H9 (cell line): ENCODE measurements at places on chromosomes 13 and 19. TPM values are rescaled to one million over a fixed set of nuclear protein-coding genes. Genes with fewer than 3 reads are reported as not detected.

Gene TNFSF13B
- total RNA-seq, result 0.24 and 0.31 TPM in 2 replicates

Gene ZNF331
- total RNA-seq, result 50.6 and 57.2 TPM in 2 replicates

Gene ATG4D
- total RNA-seq, result 55.2 and 55.8 TPM in 2 replicates

GRCh38 chr19:55095260-55096060 is 19.8 kb downstream of the EPS8L1 start:
- peak; percentile 61 for DNase-seq

DNA sequence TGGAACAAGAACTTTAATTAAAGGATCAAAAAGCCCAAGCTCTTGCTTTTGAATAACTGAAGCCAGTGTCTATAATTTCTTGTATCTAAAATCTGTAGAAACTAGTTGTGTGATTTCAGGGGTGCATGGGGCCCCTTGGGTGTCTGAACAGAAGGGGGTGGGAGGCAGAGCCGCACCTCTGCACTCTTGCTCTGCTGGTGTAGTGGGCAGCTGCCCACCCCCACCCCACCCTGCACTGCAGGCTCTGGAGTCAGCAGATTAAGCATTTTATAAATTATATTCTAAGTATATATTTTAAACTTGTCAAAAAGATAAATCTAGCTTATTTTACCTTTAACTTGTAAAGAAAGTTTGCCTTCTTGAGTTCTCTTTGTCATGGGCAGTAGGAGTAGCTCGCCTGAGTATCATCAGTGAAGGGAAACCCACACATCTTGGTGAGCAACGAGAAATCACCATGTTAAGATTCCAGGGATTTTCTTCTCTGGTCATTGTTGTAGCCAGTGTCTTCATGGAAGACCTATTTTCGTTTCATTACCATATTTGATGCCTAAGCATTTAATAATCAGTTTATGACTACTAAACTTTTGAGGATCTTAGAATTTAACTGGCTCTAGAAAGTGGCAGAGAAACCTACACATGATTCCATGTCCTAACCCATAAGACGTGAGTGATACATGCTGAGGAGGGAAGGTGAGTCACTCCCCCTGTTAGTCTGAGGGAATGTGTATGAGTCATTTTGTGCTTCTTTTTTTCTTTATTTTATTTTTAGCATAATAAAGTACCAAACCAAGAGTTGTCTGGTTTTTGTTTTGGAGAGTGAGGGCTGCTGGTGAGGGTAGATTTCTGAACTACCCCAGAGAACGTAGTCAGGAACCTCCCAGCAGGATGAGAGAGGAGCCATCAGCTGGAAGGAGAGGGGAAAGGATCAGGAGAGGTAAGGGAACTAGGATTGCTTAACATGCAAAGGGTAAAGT is 7.7 kb downstream of the UBE2L5 start:
- DNase-seq, result no peak

DNA sequence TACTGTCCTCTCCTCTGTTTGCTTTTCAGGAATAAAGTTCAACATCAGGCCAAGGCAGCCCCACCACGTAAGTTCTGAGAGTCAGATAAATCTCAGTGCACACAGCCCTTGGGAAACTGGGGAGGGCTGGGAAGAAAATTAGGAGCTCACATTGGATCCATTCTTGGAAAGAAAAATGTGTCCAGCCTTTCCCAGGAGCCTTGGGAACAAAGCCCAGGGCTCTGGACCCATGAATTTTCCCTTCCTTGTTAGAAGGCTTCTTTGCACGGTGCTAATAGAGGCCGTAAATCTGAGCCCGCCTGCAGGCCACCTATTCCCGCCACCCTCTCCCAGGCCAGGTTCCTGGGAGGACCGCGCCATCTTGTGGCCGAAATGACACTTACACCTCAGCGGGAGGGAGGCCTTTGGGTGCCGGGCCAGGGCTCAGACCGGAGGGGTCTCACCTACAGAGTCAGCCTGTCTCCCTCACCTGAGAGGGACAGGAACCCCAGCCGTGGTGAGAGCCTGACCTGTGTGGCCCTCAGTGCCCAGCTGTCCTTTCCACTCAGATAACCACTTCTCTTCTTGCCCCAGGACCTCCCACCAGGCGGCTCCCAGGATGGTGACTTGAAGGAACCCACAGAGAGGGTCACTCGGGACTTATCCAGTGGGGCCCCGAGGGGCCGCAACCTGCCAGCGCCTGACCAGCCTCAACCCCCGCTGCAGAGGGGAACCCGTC is 25.1 kb upstream of the KCTD15 start:
- DNase-seq, result peak; percentile 71

Gene SULT2A1
- total RNA-seq, result not detected in 2 replicates

DNA sequence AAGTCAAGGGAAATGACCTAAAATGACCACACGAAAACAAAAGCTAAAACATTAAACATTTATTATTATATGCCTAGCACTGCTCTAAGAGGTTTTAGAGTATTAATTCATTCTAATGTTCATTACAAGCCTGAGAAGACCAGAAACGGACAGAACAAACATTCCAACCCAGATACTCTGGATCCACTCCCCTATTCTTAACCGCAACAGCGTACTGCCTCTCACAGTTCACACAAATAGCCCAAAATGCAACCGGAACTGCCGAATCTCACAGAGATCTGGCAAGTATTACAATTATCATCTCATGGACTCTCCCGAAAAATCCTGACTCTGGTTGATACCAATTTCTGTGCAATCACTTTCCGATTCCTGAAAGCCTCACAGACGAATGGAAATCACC is 1.4 kb downstream of the ZNF780B start:
- no peak for DNase-seq

DNA sequence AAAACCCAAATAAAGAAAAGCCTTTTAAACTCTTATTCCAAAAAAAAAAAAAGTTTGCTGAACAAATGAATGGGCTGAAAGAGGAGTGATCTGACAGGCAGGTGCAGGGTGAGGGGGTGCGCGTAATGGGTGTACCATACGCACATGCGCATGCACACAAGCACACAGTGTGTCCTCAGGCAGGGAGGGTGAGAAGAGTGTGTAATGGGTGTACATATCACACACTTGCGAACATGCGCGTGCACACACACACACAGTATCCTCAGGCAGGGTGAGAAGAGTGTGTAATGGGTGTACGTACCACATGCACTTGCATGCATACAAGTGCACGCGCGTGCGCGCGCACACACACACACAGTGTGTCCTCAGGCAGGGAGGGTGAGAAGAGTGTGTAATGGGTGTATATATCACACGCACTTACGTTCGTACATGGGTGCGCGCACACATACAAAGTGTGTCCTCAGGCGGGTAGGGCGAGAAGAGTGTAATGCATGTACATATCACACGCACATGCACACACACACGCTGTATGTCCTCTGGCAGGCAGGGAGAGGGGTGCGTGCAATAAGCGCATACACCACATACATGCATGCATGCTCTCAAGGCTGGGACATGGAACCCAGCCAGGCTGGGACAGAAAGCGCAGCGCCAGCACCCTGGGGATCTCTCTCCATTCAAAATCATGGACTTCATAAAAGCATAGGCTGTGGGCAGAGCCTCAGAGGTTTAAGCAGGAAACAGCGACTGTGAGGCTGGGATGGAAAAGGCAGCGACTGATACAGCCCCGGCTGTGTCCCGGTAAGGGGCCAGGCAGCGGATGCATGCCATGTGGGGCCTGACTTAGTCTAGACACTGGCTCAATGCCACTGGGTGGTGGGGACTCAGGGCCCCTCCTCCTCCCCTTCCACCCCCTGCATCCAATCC is 70.4 kb downstream of the CEBPG start:
- no peak for DNase-seq

- DNase-seq, result no peak
Observed at GRCh38 chr13:22562116-22562515, 618.7 kb upstream of the SGCG start.

Gene RNF113B
- not detected in 2 replicates for total RNA-seq

GRCh38 chr13:60134376-60134775 is 29.4 kb downstream of the DIAPH3 start:
- peak; percentile 52 for DNase-seq

GRCh38 chr19:19451429-19452242 is 46.2 kb downstream of the GATAD2A start:
- no peak for DNase-seq

GRCh38 chr19:15438124-15438496 is 11.6 kb downstream of the WIZ start:
- DNase-seq, result no peak

Gene LGALS14
- not detected in 2 replicates for total RNA-seq

- DNase-seq, result no peak
Observed at GRCh38 chr19:46946611-46947238, 72.9 kb upstream of the NPAS1 start.

Gene IZUMO4
- total RNA-seq, result 2.1 and 3.0 TPM in 2 replicates

DNA sequence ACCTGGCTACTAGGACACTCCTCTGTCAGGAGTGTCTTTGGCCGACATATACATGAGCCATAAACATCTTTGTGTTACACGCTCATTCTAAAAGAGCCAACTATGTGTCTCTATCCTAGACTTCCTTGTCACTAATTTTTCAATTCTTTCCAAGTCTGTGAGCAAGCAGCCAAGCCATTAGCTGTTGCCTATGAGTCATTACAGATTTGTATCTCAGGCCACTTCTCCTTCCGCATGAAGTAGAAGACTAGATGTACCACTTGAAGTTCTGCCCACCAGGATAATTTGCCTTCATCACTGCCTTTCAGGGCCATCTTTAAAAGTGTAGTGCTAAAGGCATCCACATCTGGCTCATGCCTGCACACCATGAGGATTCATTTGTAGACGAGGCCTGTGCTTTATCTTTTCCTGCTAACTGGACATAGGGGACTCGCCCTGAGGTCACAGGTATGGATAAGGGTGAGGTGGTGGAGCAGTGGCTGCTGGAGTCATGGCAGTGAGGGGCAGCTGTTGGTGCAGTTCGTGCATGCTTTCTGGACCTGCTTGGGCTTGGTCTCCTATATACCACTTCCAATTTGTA is 126.1 kb upstream of the KL start:
- no peak for DNase-seq

Gene ZSCAN4
- total RNA-seq, result not detected in 2 replicates

Gene PMIS2
- not detected in 2 replicates for total RNA-seq

DNA sequence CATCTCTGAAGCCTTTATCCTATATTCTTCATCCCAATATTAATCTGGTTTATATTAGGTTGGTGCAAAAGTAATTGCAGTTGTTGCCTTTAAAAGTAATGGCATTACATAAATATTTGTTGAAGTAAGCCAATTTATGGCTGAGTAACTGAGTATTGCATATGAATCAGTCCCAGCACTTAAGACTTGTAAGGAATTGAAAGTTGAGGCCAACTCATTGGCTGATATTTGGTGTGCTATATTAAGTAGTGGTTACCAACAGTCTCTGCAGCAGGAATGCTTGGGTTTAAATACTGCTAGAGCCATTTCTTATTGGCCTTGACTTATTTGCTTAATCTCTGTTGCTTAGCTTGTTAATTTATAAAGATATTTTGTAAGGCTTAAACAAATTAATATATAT is 460.7 kb downstream of the GPC6 start:
- no peak for DNase-seq
